ENCODE measurements at places on chromosomes 4 and X. TPM values are rescaled to one million over a fixed set of nuclear protein-coding genes. Genes with fewer than 3 reads are reported as not detected.

GPR119 gene
- total RNA-seq: not detected

SHROOM4 gene
- total RNA-seq: 8.9 TPM

INTU gene
- 4.6 TPM for total RNA-seq

RPL36A gene
- 58.4 TPM for total RNA-seq

S100G gene
- not detected for total RNA-seq

FAM114A1 gene
- total RNA-seq: 14.8 TPM

Data from left ventricle myocardium superior (tissue), 1 donor.